ENCODE measurements at places on chromosomes 13 and 19.

DNA sequence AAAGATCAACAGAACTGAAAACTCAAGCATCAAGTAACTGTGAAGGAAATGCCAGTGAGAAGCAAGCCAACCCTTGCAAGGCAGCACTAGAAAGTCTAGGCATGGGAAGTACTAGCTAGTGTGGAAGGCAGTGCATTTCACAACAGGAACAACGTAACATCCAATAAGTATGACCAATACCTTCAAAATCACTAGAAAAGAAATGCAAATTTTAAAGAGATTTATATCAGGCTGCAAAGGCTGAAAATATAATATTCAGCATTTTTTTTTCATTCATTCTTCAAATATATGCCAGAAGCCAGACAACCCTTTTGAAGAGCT is 121.9 kb downstream of the DLEU7 start:
- no peak for DNase-seq

DNA sequence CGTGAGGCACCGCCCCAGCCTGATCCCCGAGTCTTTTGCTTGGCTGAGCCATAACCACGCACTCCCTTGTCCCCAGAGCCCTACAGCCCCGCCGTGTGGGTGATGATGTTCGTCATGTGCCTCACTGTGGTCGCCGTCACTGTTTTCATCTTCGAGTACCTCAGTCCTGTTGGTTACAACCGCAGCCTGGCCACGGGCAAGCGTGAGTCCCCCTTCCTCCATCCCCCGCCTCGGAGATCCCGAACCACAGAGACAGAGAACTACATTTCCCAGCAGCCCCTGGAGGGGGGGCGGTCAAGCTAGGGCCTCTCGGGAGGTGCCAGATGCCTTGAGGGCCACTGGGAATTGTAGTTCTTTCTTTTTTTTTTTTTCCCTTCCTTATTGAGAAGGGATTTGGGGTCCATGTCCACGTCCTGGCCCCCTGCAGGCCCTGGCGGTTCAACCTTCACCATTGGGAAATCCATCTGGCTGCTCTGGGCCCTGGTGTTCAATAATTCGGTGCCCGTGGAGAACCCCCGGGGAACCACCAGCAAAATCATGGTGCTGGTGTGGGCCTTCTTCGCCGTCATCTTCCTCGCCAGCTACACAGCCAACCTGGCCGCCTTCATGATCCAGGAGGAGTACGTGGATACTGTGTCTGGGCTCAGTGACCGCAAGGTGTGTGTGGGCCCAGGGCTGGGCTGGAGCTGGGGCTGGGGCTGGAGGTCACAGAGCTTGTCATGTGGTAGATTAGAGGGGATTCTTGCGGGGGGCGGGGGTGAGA is 25.9 kb downstream of the GRIN2D start:
- DNase-seq = no peak

DNA sequence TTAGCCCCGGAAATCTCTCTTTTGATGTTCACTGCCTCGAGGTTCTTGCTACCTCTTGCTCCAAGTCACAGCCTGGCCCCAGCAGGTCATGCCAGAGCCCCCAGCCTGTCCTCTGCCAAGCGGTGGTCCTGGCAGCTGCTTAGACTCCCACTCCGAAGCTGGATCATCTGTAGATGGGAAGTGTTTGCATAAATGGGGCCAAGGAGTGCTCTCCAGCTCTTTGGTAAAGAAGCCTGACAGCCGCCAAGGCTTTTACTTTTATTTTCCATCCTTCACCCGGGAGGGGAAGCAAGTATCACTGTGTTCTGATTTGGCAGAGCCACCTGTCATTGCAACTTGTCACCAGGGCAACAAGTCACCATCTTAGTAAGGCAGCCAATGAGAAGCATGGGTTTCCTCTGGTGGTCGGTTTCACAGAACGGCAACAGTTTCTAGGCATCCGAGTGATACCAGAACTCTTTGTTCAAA is 10.6 kb upstream of the RETN start:
- DNase-seq = no peak

GRCh38 chr13:41681587-41681986 is 224.2 kb downstream of the RGCC start:
- DNase-seq = no peak

DNA sequence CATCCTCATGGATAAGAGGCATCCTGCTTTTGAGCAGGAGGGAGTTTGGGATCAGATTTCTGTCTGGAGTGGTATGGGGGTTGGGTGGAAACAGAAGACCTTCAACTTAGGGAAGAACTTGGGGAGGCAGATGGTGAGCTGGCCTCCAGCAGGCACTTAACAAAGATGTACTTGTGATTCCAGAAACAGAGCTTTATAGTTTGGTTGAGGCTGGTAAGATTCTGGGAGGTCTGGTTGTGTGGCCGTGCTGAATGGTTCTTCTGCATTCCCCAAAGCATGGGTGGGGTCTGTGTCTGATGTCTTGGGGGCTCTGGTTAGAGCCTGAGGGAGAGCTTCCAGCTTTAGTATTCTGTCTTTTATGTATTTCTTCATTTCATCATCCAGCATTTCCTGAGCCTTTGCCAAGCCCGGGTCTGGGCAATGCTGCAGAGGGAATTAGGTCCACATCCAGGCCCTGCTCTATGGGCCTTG is 4.8 kb downstream of the MEGF8 start:
- no peak for DNase-seq

- no peak for DNase-seq
These were observed 50.6 kb upstream of the UQCRFS1 start for GRCh38 chr19:29263305-29264135.

DNA sequence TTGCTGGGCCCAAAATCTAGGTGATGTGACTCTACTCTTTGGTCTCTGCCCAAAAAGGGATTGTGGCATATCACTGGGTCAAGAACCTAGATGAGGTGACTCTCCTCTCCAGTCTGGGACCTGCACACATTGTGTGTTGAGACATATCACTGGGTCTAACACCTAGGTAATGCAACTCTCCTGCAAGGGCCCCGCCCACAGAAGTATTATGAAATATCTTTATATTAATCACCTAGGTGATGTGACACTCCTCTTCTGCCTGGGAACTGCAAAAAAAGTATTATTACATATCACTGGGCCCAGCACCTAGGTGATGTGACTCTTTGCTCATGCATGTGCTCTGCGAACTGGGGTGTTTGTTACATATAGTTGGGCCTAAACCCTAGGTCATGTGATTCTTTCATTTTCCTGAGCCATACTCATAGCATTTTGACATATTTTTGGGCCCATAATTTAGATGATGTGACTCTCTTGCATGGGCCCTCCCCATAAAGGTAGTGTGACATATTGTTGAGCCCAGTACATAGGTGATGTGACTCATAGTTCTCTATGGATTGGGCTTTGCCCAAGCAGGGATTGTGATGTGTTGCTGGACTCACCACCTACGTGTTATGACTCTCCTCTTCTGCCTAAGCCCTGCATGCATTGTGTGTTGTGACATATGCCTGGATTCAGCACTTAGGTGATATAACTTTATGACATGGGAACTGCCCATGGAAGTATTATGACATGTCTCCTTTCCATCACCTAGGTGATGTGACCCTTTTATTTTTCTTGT is 11.2 kb upstream of the ZNF681 start:
- DNase-seq = no peak

DNA sequence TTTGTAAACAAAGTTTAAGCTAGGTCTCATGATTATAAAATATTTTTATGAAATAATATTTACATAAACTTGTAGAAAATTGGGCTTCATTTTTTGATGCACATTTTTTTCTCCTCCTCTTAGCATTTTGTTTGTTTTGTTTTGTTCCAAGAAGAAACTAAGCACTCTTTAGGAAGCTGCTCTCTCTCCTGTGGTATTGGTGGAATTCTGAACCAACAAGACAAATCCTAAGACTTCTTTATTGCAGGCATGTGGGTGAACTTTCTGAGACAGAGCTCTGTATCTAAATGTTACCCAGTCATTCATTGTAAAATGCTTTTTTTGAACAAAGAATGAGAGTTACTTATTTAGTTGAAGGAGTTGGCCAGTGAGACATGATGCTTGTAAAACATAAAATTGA is 39.3 kb downstream of the LMO7 start:
- DNase-seq = no peak

- DNase-seq = no peak
These were observed 303.6 kb downstream of the KCNRG start for GRCh38 chr13:50318887-50319286.

GRCh38 chr13:34943436-34944273 is 1.6 kb downstream of the NBEA start:
- DNase-seq = no peak

GRCh38 chr13:28530729-28531076 is 35.8 kb upstream of the FLT1 start:
- DNase-seq = peak; percentile 16

GRCh38 chr13:60654415-60654814 is 257.4 kb downstream of the TDRD3 start:
- DNase-seq = no peak

DNA sequence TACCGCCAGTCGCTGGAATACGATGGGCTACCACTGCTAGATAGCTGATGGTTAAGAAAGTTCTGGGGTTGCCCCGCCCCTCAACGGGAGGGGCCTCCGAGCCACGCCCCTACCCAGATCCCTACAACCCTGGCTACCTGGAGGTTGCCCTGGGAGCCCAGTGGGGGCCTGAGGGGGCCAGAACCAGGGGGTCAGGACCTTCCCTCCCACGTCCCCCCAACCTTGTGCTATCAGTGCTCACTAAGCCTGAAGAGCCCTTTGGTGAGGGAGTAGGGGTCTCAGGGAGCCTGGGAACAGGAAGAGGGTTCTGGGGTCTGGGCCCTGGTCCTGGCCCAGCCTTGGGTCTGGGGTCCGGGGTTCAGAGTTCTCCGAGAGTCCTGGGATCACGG is 8.9 kb downstream of the OCEL1 start:
- no peak for DNase-seq

DNA sequence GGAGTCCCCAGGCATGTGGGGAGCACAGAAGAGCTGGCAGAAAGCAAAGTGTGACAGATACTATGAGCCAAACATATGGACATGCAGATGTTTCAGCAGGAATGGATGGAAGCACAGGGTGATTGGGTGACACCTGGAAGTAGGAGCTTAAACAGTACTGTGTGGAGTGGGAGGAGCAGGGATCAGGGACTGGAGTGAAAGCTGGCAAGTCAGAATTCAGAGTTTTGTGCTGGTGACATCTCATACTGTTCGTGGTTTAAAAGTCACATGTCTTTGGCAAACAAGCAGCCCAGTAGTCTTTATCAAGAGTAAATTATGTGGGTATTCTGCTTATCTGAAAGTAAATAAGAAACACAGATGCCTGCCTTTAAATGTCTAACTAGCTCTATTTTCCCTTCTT is 408.2 kb downstream of the COG6 start:
- DNase-seq = no peak

DNA sequence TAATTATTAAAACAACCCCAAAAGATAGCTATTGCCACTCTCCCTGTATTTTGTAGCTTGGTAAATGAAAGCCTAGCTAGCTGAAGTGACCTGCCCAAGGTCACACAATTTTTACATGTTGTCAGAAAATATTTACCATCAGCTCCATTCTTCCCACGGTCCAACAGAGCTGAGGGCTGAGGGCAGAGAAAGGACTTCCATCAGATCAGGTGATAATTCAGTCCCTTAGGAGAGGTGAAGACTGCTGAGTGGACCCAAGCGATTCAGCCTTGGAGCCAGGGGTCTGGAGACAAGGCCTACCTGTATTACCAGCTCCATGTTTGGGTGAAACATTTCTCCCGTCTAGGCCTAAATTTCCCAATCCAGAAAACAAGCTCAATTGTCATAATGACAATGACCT is 149.5 kb upstream of the TSHZ3 start:
- no peak for DNase-seq

- DNase-seq = no peak
These were observed 43.6 kb downstream of the POLR1D start for GRCh38 chr13:27665333-27665732.

- no peak for DNase-seq
These were observed 9.3 kb downstream of the ALOX5AP start for GRCh38 chr13:30744681-30745077.

- DNase-seq = no peak
These were observed 156.9 kb downstream of the STK24 start for GRCh38 chr13:98419786-98420553.

DNA sequence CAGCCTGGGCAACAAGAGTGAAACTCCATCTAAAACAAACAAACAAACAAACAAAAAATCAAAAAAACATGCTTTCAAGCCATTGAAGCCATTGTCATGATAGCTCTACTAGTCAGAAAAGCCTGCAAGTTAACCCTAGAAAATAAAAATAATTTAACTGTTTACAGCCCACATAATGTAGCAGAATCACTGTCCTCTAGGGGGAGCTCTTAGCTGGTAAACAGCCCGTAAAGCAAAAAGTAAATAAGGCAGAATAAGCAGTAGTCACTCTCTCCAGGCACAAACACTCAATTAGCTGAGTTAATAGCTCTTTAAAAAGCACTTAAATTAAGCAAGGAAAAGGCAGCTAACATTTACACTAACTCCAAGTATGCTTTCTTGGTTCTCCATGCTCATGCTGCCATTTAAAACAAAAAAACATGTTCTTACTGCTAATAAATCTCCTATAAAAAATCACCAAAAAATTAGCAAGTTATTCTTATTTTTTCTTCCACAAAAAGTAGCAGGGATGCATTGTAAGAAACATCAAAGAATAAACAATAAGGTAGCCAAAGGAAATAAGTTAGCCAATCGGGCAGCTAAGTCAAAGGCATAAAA is 11.3 kb downstream of the LILRB4 start:
- DNase-seq = no peak

DNA sequence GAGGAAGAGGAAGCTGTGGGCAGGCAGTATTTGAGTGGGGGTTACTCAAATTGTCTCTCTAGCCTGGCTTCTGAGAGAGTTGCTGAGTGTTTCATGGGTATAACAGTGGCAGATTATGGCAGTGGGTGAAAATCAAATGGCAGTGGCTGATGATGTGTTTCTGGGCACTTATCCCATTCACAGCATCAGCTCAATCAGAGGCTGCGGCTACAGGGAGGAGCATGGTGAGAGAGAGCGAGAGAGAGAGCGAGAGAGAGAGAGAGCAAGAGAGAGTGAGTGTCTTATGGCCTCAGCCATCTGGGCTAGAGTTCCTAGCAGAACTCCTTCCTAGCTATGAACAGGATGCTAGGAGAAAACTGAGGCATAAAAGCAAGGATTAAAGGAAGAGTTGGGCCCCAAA is 178.9 kb downstream of the OLFM4 start:
- no peak for DNase-seq

DNA sequence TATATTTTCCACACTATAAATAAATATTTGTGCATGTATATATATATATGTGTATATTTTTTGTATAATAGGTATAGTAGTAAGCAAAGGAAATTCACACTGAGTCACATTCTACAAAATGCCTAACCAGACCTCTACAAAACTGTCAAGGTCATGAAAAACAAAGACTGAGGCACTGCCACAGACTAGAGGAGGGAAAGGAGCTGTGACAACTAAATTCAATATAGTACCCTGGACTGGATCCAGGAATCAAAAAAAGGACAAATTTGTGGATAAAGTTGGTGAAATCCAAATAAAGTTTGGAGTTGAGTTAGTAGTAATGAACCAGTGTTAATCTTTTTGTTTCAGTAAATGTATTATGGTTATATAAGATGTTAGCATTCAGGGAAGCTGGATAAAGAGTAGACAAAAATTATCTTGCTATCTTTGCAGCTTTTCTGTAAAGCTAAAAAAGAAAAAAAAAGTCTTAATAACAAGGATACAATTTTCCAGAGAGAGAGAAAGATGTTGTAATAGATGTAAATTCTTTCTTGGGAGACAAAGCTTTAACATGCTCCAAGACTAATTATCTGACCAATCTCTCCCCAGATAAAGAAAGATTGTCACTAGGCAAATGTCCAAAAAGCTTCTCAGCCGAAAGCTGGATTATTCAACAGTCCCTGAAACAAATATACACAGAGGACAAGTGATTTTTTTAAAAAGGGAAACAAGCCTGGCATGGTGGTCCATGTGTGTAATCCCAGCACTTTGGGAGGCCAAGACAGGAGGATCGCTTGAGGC is 19.1 kb downstream of the SYDE1 start:
- DNase-seq = no peak

- DNase-seq = no peak
These were observed 801.1 kb downstream of the SLITRK5 start for GRCh38 chr13:88472316-88472715.

Measured in brain pericyte (primary cell).